ENCODE measurements at places on chromosomes 5 and 9. TPM values are rescaled to one million over a fixed set of nuclear protein-coding genes. Genes with fewer than 3 reads are reported as not detected.

ANKRD20A1 gene
- 1.1 TPM for total RNA-seq

BTNL3 gene
- total RNA-seq, result not detected

OR1J1 gene
- not detected for total RNA-seq

DBH gene
- not detected for total RNA-seq

PCDHB13 gene
- total RNA-seq, result not detected

MARCHF11 gene
- total RNA-seq, result not detected
